CD4-positive, alpha-beta T cell treated with Interleukin-15 for 4 hours (primary cell): ENCODE measurements at places on chromosomes 5 and 9.

GRCh38 chr9:77582961-77583576, 65.1 kb downstream of the GNA14 start:
- DNase-seq: no peak

DNA sequence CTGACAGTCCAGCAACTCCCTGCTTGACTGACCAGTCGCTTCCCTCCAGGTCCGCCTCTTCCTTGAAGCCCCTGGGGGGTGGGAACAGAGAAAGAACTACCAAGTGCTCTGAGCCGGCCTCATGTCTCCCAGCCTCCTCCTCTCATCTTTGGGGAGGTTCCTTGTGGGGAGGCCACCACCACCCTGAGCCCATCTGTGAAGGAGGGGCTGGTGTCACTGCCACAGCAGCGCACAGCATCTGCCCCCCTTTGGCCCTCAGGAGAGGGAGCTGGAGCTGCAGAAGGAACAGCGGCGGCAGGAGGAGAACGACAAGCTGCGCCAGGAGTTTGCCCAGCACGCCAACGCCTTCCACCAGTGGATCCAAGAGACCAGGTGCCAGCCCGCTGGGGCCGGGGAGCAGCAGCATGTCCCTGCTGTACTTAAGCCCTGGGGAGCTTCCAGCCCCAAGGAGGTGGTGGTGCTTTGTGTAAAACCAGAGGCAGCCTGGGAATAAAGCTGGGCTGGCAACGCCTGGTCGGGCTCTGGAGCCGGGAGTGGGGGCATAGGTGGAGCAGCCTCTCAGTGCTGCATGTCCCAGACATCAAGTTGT, 29.4 kb downstream of the DYNC2I2 start:
- no peak for DNase-seq

DNA sequence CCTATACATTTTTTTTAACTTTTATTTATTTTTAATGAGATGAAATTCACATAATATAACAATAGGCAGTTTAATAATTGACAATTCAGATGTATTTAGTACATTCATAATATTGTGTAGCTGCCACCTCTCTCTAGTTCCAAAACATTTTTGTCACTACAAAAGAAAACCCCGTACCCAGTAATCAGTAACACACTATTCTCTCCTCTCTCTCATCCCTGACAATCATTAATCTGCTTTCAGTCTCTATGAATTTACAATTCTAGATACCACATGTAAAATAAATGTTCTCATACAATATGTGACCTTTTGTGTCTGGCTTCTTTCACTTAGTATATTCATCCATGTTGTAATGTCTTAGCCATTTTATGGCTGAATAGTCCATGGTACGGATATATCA, 244.8 kb upstream of the DMRT1 start:
- DNase-seq: no peak

GRCh38 chr9:110081395-110081794, 126.6 kb downstream of the C9orf152 start:
- no peak for DNase-seq

DNA sequence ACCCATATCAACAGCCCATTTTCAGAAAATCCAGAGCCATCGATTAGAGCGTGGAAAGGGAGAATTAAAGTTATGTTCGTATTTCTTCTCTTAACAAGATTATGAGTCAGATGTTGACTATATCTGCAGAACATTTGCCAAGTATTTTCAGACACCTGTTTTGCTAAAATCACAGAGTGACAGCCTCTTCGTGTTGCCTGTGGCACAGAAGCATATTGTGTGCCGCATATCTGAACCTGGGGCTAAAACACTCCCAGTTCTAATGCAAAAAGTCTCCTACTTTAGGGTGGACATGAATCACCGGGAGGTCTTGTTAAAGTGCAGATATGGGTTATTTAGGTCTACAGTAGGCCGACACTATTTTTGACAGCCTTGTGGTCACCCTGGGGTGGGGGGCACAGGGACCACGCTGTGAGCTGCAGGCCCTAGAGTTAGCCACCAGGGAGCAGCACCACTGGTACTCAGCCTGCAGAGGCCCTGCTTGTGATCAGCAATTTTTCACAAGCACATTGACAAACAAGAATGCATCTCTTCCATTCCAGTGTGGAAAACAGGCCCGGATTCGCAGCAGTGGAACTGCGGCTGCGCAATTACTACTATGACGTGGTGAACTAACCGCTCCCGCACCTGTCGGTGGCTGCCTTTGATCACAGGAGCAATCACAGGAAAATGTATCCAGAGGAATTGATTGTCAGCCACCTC, 93.5 kb downstream of the SYK start:
- no peak for DNase-seq

DNA sequence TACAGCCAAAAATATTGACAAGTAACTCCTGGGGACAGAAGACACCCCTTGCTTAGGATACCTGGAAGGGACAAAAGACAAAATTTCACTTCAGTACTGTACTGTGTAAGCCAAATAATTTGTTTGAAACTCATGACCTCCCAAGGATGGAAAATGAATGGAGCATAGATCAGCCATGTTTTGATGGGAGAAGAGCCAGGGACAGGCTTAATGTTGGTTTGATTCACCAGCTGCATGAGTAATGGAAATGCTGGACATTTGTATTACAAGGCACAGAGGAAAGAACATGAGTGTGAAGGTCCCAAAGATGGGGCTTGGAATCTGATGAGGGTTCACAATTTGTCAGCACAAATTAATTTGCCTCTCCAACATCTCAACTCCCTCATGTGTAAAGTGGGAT, 122.8 kb downstream of the ENC1 start:
- no peak for DNase-seq

DNA sequence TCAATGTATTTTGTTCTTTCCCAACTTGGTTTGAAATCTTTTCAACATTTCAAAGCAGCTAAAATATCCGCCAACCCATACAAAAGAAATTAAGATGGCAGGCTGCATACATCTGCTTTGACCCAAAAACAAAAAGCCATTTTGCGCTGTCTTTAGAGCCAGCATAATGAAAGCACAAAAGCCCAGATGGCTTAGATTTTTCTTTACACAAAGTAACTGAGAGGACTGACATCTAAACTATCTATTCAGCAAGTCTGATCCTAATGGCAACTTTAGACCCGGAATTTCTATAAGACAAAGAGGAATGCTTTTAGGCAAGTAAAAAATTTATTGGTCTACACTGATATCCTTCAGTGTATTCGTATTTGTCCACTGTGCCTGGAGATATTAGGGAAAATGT, 86.3 kb downstream of the MYO10 start:
- no peak for DNase-seq

DNA sequence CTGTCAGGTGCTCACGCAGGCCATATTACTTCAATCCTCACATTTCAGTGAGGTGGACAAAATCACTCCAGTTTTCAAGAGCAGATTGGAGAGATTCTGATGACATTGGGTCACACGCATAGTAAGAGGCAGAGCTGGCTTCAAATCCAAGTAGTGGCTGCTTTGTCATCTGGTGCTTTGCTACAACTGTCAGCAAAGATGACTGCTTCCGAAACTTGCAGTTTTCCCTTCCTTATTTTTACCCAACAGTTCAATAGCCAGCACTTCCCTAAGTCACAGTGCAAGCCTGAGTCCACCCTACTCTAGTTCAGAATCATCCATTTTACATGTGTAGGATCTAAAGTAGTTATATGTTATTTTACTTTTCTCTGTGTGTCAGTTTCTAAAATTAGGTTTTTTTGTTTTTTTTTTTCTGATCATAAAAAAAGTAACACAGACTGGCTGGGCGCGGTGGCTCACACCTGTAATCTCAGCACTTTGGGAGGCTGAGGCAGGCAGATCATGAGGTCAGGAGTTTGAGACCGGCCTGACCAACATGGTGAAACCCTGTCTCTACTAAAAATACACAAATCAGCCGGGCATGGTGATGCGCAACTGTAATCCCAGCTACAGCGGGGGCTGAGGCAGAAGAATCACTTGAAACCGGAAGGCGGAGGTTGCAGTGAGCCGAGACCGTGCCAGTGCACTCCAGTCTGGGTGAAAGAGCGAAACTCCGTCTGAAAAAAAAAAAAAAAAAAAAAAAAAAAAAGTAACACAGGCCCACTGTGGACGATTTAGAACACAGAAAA, 49.6 kb downstream of the ANKDD1B start:
- no peak for DNase-seq

DNA sequence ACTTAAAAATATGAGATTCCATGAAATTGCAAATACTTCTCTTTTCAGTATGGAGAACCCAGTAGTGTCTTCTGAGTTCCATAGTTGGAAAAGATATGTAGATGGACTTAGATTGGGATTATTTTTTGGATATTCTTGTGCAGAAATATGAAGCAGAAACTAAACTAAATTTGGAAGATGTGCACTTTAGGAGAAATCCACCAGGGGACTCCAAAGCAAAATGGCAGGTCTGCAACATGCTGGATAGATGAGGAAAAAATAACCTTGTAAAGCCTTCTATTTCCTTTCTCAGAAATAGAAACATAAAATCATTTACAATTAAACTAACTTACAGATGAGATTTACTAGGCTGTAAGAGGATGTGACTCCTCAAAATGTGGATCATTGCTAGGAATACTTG, 49.2 kb upstream of the MINAR2 start:
- no peak for DNase-seq

DNA sequence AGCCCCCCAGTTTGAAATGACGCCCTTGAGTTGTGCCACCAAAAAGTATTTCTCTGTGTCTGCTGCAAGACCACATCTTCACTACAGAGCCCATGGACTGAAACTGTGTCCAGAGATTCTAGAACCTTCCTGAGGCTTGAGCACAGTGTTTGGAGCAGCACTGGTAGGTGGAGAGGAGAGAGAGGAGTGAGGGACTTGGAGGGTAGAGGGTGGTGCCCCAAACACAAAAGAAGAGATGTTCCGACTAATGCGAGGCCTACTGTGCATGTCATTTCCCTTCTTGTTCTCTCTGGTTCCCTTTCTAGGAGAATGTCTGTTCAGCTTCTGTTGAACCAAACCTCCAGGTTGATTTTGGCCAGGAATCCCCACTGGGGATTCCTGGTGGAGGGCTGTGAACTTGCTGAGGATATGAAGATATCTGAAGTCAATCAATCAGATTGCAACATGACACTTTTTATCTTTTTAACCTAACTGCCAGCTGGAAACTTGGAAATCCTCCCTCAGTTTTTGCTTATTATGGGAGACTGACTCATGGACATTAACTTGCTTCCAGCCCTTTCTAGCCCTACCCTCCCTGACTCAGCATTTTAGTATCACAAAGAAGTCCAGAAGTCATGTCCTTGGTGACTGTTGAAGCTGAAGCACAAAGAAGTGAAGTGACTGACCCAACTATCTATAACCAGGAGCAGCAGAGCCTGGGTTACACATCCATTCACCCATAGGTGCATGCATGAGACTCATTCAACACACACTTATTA, 154.5 kb downstream of the NR3C1 start:
- DNase-seq: no peak

- DNase-seq: no peak
These were observed 80.3 kb upstream of the EQTN start for GRCh38 chr9:27377147-27377807.

DNA sequence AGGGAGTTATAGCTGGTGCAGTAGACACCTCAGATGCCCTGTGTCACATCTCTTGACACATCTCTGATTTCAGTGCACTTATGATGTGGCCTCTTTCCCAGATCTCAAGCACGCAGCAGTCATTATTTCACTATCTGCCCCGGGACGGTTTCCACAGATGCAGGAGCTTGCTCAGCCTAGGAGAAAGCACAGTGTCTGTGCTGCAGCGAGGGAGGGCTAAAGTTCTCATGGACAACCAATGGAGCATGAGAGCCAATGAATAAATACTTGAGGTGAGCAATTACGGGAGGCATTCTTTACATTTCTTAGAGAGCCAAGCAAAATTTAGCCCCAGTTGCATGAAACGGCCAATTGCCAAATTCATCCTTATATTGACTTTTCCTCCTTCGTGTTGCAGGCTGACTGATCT, 7.4 kb upstream of the MOB3B start:
- DNase-seq: no peak

GRCh38 chr5:127599847-127600246, 49.0 kb upstream of the CTXN3 start:
- no peak for DNase-seq

DNA sequence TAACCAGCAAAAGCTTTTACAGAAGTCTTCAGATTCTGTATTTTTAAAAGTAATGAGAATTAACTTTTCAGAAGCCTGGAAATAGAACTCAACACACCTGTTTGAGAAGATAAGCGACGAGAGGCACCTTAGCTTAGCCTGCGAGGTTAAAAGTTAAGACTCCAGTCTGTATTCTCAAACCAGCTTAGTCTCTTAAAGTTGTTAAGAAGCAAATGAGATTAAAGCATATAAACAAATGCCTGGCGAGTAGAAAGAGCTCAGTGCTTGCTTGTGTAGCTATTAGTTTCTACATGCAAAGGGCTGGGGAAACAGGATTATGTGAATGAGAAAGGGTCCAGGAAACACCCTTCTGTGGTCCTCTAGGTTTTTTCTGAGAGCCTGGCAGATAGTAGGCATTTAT, 51.7 kb downstream of the MTAP start:
- DNase-seq: no peak

GRCh38 chr5:116242343-116242742, 157.5 kb downstream of the COMMD10 start:
- DNase-seq: no peak

DNA sequence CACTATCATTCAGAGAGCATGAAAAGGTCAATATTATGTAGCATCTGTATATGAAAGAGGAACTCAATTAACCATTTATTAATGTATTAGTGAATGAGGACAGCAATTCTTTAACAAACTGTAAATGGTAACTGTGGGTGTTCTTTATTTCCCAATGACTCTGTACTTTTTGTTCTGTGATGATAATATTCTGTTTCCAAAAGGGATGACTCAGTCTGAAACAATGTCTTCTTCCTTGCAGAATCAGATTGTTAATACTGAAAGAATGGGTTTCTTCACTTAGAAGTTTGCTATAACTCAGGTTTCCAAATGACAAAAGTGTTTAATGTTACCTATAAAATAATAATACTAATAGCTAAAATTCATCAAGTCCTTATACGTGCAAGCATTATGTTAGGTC, 1518.7 kb upstream of the WWC1 start:
- DNase-seq: no peak

GRCh38 chr5:150234576-150235499, 45.0 kb downstream of the SLC6A7 start:
- no peak for DNase-seq

DNA sequence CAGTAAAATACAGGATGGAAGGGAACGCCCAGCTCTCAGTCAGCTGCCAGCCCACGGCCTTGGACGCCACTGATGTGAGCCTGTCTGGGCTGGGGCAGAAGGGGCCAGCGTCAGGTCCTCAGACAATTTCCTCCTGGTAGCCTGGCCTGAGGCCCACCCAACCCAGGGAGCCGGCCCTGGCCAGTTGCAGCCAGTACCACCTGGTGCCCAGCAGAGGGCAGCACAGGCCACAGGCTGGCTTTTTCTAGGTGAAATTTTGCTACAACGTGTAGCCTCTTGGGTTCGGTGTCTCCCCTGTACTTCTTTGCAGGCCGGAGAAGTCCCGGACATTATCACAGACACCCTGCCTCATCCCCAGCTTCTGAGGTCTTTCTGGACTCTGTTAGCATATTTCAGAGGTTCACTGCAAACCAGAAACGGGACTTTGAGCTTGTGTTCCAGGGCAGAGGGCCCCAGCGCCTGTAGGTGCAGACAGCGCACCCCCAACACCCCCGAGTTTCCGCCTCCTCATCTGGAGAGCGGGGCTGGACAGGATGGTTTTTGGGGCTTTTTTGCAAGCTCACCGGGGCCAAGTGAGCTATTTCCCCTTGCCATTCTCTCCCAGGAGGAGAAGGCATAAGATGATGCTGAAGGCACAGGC, 45.9 kb upstream of the KCNMB1 start:
- DNase-seq: peak; percentile 53
